ENCODE measurements at places on chromosomes 2 and 18.
A peak's percentile ranks its signal among the peaks of the same experiment; 100 is the strongest.

- no peak for DNase-seq
These were observed 409.5 kb upstream of the POU3F3 start for GRCh38 chr2:104444392-104444791.

- no peak for DNase-seq
These were observed 21.5 kb downstream of the GPR155 start for GRCh38 chr2:174465327-174465726.

GRCh38 chr2:190799999-190800398 lies 80.6 kb upstream of the GLS start:
- no peak for DNase-seq

DNA sequence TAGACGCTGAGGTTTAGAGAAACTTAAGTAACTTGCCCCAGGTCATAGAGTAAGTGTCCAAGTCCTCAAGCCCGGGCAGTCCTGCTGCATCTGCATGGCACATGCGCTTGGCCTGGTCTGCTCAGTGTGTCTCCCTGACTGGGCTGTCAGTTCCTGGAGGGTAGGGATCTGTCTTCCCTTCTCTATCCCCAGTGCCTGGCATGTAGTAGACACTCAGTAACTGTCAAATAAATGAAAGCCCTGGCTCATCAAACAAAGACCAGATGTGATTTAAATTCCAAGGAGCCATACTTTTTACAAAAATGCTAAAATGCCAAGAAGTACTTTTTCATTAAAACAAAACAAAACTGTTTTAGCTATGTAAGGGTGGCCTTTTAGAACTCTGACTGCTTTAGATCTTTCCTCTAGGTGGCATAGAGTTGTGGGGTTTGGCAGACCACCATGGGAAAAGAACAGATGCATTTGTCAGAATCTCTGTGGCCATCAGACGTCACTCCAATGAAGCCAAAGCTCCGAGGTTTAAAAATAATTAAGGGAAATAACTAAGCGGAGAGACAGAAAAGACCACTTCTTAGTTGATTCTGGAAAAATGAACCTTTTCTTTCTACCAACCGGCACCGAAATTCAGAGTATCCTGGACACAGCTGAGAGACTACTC lies 34.0 kb downstream of the EPAS1 start:
- no peak for DNase-seq

- DNase-seq = peak; percentile 86
These were observed 678.3 kb upstream of the ID2 start for GRCh38 chr2:8003462-8004075.

- DNase-seq = no peak
These were observed 306.0 kb downstream of the BCL11A start for GRCh38 chr2:60247471-60247870.

DNA sequence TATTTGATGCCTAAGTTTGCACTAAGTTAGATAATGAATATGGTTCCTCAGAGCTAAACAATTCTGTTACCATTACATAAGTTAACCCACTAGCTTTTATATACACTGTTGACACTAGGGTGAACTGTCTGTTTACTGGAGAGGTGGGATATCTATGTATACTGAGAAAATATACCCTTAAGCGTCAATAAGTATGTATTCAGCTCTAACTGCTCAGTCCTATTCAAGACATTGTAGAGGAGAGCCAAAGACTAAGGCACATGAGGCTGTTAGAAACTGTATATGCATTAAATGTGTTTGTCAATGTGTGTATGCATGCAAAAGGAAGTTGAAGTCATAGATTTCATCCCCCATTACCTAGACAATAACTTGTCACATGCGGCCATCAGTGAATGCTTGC lies 710.0 kb downstream of the TDRD15 start:
- DNase-seq = no peak

GRCh38 chr18:79554945-79555645 lies 124.5 kb upstream of the CTDP1 start:
- DNase-seq = peak; percentile 64

DNA sequence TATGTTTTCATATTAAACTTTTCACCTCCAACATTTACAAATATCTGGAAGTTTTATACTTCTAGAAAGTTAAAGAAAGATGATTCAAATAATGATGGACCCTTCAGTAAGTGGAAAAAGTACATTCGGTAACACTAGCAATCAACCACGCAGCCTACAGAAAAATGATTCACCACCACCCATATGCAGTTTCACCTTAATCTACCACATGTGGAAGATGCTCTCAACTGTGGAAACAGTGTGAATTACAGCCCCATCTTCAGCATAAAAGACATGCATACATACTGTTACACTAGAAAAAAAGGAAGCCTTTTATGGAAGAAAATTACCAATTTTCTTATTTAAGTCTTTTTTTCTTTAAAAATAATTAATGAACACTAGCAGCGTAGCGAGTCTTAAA lies 1.1 kb downstream of the SLC38A11 start:
- DNase-seq = no peak

- no peak for DNase-seq
These were observed 242.5 kb downstream of the DCC start for GRCh38 chr18:52582516-52582915.

GRCh38 chr2:188326669-188327301 lies 35.1 kb downstream of the GULP1 start:
- no peak for DNase-seq

DNA sequence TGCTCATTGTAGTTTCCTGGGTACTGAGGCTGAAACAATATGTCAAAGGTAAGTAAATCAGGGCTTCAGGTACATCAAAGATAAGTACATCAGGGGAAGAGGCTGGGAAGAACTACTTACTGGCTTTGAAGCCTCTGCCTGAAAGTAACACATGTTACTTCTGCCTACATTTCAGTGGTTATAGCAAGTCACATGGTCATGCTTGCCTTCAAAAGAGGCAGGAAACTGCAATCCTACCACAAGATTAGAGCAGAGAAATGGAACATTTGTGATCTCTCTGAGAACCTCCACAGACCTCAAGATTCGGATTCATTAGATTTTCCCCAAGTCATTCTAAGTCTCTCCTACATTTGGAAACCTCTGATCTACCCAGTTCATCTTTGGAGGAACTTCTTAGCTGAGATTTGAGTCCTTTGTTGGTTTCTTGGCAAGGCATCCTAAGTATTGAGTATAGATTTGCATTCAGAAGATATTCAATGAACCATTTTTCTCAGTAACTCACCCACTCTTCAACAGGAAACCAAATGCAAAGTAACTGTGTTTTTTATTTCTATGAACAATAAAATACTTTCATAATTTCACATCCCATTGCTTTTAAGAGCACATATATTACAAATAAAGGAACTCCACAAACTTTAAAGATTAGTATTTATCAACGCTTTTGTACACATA lies 48.5 kb upstream of the CCDC195 start:
- no peak for DNase-seq

- no peak for DNase-seq
These were observed 372.6 kb upstream of the VRK2 start for GRCh38 chr2:57674025-57674424.

DNA sequence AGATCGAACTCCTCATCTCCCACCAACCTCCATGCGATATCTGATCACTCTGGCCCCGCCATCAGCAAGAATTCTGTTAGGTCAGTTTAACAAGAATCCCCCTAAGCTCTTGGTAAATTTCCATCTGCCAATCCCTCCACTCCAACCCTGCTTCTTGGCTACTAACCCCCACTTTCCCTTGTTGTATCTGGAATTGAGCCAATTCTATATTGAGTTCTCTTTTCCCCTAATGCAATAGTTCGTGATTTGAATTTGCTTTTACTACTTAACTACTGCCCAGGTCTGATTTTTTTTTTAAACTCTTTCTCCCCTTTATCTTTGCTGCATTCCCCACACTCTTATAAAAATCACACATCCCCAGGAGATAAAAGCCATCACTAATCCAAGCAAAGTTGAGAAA lies 159.3 kb upstream of the STK17B start:
- no peak for DNase-seq

DNA sequence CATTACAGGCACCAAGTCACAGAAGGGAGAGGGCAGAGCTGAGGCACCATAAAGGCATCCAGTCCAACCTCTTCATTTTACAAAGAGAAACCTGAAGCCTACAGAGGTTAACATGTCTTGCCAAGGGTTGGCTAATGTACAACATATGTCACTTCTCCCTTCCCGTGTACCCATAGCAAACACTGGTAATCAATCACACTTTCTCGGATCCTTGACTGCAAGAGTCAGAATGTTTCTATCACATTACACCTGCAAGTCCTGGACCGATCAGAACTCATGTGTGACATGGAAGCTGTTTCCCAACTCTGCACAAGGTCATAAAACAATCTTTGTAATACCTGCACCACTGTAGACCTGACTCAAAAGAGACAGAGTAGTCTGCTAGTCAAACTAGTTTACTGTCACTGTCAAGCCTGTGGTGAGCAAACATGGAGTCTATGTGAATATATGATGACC lies 6.0 kb downstream of the ANKRD44 start:
- DNase-seq = no peak
